Naive thymus-derived CD4-positive, alpha-beta T cell (primary cell): ENCODE measurements at places on chromosomes 1 and 21. TPM values are rescaled to one million over a fixed set of nuclear protein-coding genes. Genes with fewer than 3 reads are reported as not detected.

GRCh38 chr1:103783944-103784377, 34.3 kb downstream of the AMY1C start:
- no peak for DNase-seq

Gene SOX13
- polyA plus RNA-seq: not detected

DNA sequence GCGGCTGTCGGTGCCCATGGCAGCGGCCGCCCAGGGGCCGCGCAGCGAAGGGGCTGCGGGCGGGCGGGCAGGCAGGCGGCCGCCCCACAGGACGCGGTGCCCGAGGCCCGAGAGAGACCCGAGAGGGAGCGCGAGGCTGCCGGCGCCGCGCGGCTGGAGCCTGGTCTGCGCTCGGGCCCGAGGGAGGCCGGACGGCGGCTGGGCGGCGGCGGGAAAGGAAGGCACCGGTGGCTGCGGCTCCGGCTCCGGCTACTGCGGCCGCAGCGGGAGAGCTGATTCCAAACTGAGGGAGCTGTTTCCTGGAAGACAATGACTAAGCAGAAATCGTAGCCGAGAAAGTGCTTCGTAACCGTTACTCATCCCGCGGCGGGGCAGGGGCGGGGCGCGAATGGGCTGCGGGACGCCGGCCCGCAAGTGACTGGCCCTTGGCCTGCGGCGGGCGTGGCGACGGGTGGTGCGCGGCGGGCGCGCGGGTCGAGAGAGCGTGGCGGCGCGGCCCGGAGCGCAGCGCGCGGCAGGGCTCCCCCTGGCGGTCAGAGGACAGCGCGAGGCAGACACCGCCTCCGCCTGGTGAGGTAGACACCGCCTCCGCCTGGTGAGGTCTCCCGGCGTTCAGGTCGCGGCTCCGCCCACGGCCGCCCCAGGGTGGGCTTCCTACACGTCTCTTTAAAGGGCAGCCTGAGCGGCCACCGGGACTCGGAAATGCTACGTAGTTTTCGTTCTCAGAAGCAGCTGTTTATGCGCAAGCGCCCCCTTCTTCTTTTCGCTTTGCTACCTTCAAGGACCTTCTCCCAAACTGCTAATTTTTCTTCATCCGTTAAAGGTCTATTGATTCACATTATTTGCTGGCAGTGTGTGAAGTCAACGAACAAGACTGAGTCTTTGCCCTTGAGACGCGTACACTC, at the start of gene GCLM:
Gene GCLM (minus strand): TSS at position 285 of the 905 bp plus-strand sequence. CDS start 267 bp downstream, at position 18.
- DNase-seq: peak; percentile 89

- no peak for DNase-seq
Observed at GRCh38 chr1:230359992-230360668, 66.0 kb downstream of the PGBD5 start.

Gene SHISA4
- not detected for polyA plus RNA-seq

DNA sequence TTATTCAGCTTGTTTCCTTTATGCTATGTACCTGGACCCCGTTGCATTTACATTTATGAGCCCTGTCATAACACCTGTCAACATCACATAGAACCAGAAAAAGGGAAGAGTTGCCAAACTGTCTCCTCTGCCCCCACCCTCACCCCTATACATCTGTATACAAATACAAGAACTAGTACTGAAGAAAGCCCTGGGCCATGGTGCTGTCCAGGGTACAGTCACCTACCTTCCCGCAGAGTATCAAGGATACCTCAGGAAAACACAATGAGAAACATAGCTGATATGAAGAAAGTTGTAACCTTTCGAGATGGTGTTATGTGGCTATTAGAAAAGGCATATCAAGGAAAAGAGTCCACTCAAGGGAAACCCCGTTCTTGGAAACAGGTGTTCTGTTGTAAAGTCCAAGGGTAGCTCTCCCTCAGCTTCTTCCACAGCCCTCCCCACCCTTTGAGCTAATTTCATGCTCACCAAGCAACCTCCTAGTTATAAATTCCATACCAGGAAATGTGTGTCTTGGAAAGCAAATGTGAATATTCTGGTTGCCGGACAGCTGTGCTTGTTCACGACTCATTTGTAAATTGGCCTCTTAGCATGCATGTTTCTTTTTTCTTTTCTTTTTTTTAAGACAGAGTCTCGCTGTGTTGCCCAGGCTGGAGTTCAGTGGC, 16.7 kb upstream of the AVPR1B start:
- DNase-seq: no peak

DNA sequence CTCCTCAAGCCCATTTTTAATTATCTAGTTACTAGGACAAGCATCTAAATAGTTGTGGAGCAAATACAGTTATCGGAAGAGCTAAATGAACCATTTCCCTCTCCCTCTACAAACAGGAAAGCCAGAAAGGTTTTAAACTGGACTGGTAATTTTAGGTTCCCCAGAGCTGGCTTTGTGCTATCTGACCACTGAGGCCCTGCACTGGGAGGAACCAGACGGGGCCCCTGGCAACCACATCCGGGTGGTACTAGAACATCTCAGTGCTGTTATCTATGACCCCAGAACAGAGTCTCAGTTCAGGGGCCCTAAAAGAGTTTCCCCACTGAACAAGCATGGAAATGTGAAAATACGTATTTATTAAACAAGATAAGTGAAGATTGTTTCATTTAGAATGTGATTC, 7.7 kb upstream of the RSPH1 start:
- no peak for DNase-seq

DNA sequence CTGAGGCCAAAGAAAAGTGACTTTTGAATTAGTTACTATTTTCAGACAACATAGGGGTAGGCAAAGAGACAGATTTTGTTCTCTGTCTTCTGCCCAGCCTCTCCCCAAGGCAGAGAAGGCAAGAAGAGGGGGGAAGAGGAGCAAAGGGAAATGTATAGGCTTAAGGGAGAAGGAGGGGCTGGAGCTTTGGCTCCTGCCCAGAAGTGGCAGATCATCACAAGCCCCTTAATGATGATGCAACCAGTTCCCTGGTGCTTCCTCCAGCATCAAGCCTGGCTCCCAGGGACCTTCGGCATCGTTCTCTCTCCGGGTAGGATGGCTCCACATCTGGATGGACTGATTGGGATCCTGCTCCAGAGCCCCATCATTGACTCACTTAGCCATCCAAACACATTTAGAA, 112.8 kb downstream of the KCND3 start:
- DNase-seq: no peak

Gene ADAMTSL4
- polyA plus RNA-seq: 0.14 TPM

- DNase-seq: no peak
Observed at GRCh38 chr1:2350911-2351655, 40.3 kb downstream of the MORN1 start.

- DNase-seq: no peak
Observed at GRCh38 chr21:34999397-34999941, 49.6 kb downstream of the RUNX1 start.

DNA sequence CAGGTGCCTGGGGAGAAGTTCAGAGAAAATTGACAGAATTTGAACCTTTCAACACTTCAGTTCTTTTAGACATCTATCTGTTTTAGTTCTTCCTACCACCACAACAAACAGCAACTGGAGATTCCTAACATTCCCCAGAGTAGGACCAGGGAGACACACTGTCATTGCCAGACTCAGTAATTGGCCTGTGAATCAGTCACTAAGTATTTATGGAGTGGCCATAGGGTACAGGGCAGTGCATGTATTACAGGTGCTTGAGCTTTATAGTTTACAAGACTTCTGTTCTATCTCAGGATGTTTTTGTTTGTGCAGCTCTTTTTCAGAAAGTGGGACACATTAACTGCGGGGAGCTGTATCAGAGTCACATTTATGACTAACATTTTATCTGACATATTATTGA, 1.7 kb downstream of the CDC14A start:
- DNase-seq: no peak

- DNase-seq: no peak
Observed at GRCh38 chr1:38028671-38029070, 16.1 kb downstream of the UTP11 start.

DNA sequence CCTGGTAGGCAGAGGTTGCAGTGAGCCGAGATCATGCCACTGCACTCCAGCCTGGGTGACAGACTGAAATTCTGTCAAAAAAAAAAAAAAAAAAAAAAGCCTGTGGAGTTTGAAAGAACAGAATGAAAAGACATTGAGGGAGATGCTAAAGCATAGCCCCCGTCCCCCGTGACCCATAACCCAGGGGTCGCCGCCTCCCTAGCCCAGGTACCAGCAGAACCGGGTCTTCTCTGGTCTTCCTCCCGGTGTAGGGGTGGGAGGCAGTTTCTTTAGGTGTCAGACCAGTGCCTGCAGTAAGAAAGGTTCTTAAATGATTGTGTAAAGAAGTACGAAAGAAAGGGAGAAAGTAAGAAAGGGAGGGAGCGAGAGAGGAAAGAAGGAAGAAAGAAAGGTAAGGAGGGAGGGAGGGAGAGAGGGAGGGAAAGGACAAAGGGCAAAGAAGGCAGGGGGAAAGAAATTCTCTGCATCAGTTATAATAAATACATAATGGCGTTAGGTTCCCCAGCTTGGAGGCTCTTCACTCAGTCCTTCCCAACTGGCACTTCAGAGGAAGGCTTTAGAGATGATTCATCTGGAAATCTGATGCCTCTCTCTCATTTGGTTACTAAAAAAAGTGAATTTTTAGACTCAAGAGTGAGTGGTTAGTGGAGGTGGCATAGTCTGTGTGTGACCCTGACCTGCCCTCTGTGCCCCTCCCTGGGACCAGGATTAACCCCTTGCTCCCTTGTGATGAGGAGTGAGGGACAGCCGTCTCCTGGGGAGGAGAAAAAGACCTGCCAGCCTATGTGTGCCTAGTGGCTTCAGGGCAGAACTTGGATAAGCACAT, 1.1 kb downstream of the IL24 start:
- no peak for DNase-seq

DNA sequence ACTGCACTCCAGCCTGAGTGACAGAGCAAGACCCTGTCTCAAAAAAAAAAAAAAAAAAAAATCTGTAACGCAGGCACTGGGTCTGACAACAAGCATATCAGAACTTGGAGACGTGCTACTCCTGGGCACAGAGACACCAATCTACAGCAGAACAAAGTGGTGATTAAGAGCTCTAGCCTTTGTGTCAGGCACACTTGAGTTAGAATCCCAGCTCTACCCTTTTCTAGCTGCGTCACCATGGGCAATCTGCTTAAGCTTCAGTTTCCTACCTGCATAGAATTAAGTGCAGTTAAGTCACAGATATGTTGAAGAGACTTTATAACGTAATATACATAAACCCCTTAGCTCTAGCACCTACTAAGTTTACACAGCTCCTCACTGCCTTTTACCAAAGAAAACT, 3.4 kb upstream of the CDCA8 start:
- no peak for DNase-seq

DNA sequence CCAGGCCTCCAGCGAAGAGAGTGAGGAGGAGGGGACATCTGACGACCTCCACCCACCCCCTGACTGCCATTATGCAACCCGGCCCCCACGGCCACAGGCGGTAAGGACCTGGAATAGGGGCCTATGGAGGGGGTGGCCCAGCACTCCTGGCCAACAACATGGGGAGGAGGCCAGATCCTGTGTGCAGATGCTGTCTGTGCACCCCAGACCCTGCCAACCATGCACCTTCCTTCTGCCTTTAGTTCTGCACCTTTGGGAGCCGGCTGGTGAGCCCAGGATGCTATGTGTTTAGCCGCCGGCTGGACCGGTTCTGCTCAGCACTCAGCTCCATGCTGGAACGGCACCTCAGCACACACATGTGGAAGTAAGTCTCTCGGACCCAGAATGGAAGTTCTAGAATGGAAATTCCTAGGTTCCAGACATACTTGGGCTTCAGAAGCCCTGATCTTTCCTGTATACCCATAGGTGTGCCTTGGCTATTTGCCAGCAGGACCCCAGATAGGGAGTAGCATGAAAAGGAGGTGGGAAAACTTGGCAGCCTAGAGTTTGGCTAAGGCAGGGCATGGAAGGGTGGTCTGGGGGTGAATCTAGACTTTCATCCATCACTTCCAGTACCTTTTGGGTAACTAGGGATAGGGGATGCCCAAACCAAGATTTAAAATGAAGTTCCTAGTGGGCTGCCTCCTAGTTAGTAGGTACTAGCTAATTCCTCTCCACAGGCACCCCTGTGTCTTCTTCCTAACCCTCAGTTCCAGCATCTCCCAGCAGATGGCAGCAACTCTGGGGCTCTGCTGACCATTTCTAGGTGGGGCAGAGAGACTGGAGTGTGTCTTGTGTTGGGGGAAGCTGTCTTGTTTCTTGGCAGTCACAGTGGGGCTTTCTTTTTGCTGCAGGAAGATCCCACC, 3.6 kb upstream of the CYB561D1 start:
- peak; percentile 73 for DNase-seq
